ENCODE measurements at places on chromosomes 3 and 15.

- DNase-seq = no peak
These were observed 7.5 kb downstream of the VPS13C start for GRCh38 chr15:62052713-62053112.

DNA sequence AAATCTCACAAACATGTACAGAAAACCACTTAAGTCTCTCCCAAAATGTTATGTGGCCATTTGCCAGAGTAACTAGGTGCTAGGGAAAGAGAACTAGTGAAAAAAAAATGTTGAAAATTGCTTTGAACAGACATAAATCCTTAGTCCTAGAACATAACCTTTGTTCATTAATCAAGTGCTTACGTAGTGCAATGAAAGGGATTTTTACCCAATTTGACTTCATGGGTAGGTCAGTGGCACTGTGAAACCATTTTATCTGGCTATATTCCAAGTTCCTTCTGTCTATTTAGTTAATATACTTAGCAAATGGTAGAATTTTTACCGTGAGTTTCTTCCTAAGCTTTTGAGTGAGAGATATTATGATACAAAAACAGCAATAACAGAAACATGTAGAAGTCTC, 209.4 kb downstream of the DIPK2A start:
- DNase-seq = no peak

DNA sequence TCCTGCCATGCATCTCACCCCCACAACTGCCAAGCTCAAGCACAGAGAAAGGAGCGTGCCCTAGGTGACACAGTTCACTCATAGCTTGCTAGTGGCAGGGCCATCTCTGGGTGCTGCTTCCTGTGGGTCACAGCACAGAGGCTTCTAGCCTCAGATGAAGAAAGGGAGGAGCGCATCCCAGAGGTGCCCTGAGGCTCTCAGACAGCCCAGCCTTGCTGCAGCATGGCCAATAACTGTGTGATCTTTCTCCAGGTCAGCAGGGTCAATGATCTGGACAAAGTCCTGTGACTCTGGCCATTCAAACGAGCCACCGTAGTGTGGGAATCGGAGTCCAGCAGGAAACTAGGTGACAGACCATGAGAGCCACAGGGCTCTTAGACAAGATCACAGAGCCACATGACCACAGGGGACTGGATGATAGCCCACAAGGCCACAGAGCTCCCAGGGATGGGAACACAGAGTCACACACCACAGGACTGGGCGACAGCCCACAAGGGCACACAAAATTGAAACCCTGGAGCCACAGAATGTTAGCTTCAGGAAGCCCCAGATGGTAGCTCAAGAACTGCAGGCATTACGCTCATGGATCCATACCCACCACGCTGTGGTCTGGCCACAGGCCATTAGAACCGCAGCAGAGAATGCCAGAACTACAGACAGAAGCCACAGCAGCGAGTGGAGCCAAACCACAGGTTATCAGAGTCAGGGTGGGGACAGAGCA, 25.9 kb upstream of the GRIP2 start:
- no peak for DNase-seq

- DNase-seq = no peak
These were observed 82.2 kb downstream of the STRIT1 start for GRCh38 chr3:155211266-155211665.

GRCh38 chr15:43104426-43104825, 1.4 kb downstream of the UBR1 start:
- DNase-seq = no peak

DNA sequence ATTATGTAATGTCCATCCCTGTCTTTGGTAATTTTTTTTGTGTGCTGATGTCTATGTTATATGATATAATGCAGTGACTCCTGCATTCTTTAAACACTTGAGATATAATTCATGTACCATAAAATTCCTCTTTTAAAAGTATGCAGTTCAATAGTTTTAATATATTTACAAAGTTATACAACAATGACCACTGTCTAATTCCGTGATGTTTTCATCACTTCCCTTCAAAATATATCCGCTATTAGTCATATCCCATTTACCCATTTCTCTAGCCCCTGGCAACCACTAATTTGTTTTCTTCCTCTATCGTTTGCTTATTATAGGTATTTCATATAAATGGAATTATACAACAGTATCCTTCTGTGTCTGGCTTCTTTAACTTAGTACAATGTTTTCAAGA, 64.9 kb upstream of the SUCLG2 start:
- DNase-seq = no peak

- no peak for DNase-seq
These were observed 13.4 kb downstream of the RTP1 start for GRCh38 chr3:187210545-187211327.

GRCh38 chr15:94075349-94075748, 156.0 kb upstream of the MCTP2 start:
- DNase-seq = no peak

DNA sequence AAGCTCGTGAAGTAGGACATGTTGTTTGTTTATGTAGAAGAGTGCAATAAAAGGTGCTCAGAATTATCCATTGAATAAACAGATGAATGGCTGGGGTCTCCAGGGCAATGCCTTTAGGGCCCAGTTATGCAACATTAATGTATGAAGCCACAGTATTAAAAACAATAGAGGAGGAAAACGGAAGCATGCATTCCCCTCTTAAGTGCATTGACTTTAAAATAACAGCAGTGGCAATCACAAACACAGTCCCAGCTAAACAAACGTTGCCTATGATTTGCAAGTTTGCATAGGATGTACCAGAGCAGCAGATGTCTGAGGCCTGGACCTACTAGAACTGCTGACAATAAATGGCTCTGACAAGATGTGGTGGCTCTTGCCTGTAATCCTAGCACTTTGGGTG, 60.6 kb upstream of the GCNT3 start:
- DNase-seq = no peak

- no peak for DNase-seq
These were observed 4.8 kb upstream of the USP3 start for GRCh38 chr15:63499611-63500010.

GRCh38 chr15:31339558-31339895, 12.9 kb downstream of the KLF13 start:
- no peak for DNase-seq

- no peak for DNase-seq
These were observed 80.7 kb upstream of the SLC25A26 start for GRCh38 chr3:66140106-66140505.

DNA sequence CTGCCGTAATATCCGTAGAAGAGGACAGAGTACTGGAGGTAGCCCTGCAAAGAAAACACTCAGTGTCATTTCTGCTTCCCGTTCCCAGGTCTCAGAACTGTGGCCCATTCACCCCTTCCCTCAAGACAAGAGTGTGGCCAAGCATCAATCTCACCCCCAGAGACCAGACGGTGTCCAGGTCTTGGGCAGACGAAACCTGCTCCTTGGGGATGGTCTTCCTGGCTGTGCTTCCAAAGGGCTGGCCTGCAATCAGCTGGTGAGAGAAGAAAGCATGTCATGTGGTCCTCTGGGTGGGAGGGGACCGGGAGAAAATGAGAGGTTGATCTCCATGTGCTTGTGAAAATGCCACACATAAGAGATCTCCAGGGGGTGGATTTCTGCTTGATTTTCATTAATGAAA, 15.8 kb downstream of the TMC3 start:
- no peak for DNase-seq

DNA sequence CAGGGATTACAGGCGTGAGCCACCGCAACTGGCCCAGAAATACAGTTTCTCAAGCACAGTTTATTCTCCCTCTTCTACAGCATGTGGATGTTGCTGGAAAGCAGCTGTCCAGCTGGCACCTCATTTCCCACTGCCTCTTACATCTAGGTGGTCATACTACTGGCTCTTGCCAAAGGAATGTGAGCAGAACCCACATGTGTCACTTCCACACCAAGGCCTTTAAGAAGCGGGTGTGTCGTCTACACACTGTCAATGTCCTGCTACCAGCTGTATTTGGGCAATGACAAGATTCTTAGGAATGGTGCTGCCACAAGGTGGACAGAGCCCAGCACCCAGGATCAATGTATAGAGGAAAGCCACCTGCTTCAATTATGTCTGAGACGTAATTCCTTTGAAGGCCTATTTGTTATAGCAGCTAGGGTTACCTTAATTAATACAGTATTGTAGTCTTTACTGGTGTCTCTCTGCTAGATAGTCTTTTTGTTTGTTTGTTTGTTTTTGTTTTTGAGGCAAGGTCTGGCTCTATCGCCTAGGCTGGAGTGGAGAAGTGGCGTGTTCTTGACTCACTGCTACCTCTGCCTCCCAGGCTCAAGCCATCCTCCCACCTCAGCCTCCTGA, 15.1 kb upstream of the RAB7A start:
- no peak for DNase-seq
